CD4-positive, alpha-beta T cell treated with Interferon alpha-2 for 1 hour (primary cell): ENCODE measurements at places on chromosomes 2 and 18.

DNA sequence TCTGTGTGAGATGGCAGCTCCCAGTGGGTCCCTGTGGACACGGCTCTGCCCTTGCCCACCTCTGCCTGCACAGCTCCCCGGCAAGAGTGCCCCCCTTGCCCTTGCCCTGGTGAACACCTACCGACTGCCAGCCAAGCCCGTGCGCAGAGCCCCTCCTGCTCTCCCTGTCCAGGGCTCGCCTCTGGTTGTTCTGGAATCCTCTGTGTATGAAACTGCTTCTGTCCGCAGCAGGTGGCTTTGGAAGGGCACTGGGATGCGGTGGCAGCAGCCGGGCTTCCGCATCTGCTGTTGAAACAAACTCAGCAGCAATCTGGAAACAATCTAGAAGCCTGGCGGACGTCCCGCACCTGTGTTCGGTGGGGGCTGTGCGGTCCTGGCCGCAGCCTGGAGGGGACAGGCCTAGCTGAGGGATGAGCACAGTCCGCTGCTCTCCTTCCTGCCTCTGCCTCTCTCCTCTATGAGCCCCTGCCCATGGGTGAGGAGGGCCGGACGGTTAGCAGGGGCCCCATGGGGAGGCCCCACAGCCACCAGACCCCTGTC lies 34.0 kb upstream of the KLF11 start:
- no peak for DNase-seq

- DNase-seq, result no peak
These were observed 132.1 kb downstream of the NFATC1 start for GRCh38 chr18:79527656-79528315.

GRCh38 chr2:62536873-62537547 lies 31.0 kb upstream of the TMEM17 start:
- no peak for DNase-seq

DNA sequence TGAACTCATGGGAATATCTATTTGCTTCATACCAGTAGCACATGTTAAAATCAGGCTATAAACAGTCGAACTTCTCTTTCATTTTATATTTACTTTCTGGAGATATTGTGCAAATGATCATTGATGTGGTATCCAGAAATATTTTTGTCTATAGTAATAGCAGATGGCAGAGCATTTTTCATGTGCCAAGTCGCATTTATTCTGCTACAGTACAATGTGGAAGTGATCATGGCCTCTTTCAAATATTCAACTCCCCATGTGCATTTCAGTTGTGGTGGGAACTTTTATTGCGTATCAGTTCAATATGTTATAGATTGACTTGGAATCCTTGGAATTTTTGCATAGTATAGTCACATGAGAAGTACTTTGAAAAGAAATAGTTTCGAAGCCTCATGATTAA lies 57.4 kb downstream of the RHBDD1 start:
- no peak for DNase-seq

DNA sequence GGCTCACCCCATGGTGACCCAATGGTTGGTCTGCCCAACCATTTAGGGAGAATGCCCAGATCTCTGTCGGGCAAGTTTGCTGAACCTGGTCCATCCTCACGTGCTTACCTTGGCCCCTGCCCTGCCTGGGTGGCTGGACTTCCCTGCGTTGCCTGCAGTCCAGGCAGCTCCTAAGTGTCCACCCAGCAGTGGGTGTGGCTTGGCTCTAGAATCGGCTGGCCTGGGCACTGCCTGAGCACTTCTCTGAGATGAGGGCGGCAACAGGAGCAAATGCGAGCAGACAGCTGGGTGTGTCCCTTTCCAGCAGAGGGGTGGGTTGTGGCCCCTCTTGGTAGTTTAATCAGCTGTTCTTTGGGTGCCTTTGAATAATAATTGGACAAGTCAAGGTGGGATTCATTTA lies 11.3 kb downstream of the PCARE start:
- no peak for DNase-seq

DNA sequence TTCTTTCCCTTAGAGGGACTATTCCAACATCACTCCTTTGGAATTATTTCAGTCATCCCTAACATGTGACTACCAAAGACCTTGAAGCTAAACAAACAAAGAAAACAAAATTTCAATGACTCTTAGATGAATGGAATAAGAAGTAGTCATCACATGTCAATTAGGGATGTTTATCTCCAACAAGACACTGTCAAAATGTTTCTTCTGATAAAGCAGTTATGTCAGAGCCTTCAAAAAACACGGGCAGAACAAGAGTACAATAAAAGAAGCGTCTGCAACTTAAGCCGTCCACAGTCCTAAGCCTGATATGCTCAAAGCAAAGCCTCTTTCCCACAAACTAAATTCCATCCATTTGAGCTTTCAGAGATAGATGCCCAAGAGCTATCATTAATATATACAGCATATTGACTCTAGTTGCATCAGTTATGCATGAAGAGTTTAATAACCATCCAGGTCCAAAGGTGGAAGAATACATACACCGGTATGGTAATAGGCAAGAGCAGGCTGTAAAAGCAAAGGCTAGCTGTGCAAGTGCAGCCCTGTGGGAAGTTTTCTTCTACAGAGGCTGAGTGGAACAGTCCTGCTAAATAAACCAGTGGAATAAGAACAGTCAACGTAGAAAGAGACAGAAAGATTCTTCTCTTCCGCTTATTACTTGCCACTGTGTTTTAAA lies 98.1 kb downstream of the ICA1L start:
- DNase-seq, result no peak

DNA sequence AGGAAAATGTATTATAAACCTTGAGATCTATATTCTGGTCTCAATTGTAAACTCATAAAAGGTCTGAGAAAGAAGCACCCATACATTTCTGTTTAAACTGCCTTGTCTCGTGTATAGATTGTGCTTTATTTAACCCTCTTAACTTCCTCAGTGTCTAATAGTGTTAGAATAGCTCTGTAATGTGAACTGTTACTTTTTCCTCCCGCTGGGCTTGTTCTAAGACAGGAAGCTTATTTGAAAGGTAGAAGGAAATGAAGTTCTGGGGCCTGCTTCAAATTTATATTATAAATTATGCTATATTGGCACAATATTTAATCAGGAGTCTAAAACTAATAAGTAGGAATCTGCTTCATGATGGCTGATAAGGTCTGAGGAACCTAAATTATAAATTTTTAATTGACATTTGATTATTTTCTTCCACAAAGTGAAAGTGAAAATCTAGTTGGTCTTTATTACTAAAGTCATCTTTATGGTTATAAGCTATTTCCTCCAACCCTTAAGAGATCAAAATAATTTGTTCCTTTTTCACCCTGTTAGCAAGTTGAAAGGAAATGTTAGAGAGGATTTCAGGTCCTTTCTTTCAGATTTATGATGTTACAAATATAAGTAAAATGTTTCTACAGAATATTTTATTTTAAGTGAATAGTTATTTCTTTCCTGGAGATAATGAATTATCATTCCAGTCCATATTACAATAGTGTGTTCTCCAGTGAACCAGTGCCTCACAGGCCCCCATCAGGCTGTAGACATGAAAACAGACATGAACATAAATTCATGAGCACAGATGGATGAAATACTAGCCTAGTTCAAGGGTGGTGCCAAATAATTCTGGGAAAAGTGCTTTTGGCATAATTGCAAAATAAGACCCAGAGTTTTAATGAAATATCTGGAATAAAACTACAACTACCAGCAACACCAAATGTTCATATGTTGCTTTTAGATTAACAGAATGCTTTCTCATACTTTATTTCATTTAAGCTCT lies 7.9 kb downstream of the MFSD6 start:
- peak; percentile 23 for DNase-seq

DNA sequence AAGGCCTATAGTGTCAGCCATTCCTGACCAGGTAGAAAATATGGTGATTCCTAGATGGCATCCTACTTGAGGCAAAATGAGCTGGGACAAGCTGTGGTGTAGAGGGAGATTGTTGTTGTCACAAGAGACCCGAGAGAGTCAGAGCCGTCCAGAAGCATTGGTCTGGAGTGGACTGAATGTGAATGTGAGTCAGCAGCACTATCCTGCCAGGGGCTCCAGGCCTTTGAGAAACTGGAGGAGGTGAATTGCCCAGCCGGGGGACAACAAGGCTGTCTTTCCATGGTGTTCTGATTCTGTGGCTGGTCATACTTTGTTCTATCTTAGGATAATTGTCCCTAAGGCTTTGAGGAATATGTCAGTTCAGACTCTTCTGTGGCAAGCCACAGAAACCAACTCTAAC lies 29.4 kb upstream of the EIF2AK3 start:
- DNase-seq, result no peak

GRCh38 chr18:21632393-21632792 lies 20.3 kb downstream of the SNRPD1 start:
- no peak for DNase-seq

DNA sequence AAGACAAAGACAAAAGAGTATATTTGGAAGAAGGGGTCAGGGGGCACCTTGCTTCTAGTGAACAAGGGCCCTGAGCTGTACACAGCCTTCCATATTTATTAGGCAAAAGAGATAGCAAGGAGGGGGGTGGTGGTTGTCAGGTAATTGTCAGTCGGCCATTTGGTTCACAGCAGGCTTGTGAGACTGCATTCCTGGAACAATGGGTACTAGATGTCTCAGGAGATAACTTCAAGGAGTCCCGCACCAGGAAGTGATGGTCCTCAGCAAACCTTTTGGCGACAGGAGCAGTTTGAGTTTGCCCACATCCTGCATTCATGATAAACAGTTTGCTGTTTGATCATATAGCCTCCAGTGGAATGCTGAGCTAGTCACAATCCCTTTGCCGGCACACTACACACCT lies 376.4 kb upstream of the RAB12 start:
- no peak for DNase-seq

- DNase-seq, result no peak
These were observed 23.9 kb upstream of the CRACDL start for GRCh38 chr2:98959810-98960507.

DNA sequence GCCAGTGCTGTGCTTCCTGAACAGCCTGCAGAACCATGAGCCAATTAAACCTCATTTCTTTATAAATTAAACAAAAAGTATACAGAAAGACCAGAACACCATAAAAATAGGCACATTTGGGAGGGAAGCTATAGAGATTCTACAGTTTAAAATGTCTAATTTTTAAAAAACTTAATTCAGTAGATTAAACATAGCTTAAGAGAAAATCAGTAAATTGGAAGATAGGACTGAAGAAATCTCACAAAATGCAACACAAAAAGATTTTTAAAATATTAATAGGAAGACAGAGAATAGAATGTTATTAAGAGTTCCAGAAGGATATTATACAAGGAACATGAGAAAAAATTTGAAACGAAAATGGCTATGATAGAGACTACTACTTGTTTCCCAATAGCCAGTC lies 90.5 kb upstream of the SPTBN1 start:
- DNase-seq, result no peak

- no peak for DNase-seq
These were observed 120.9 kb upstream of the TTN start for GRCh38 chr2:178928077-178928476.

DNA sequence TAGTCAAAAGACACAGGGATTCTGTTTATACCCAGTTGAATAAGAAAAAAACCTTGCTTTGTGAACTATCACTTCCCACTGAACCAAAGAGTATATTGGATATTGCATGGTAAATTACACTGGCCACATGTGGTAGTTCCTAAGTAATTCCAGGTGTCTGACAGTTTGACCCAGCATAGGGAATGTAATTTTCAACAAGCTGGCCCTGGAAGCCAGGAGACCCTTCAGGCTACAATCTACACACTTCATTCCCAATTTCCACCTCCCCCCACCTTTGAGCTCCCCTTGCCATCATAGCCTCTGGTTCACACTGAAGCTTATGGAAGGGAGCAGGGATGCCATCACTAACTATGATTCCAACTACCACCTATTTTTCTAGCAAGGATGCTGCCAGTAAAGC lies 2.8 kb downstream of the FRZB start:
- no peak for DNase-seq

- DNase-seq, result no peak
These were observed 140.7 kb downstream of the ACOXL start for GRCh38 chr2:110873056-110873502.

DNA sequence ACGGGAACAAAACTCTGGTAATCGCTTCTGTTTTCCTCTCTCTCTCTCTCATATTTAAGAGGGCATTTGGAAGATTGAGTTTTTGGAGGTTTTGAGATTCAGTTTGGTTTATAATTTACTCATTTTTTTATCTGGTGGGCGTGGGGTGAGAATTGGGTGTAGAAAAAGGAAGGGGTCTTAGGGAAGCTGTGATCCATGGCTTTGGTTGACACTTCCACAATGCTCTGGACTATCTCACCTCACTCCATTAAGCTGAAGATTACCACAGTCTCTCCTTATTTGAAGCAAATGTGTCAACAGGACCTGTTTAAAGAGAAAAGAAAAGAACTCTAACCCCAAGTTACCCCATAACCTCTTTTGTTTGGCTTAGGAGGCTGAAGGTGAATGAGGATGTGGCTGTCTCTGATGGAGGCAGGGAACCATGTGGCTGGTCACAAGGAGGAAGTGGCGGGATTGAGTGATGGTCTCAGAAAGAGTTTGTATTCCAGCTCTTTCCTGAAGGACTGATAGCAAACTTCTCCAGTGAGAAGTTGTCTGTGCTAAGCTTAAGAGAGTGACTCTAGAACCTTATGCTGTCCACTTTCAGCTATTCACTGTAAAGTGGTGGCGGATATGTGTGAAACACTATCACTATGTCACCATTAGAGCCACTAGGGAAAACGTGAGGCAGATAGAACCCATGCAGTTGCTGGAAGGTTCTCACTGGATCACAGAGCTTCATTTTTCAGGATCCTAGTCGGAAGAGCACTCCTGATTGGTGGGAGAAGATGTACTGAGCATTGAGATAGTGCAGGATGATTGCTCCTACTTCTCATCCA lies 934 bp downstream of the ZNF804A start:
- no peak for DNase-seq

GRCh38 chr2:108125581-108125980 lies 114.2 kb upstream of the SULT1C3 start:
- DNase-seq, result no peak

GRCh38 chr2:46737577-46737976 lies 178.0 kb downstream of the MCFD2 start:
- DNase-seq, result no peak

GRCh38 chr2:98465456-98466226 lies 21.0 kb downstream of the INPP4A start:
- DNase-seq, result peak; percentile 79

- no peak for DNase-seq
These were observed 519.1 kb downstream of the RNF144A start for GRCh38 chr2:7436096-7436906.

- no peak for DNase-seq
These were observed 742 bp upstream of the SOS1 start for GRCh38 chr2:39121523-39122063.

- DNase-seq, result no peak
These were observed 143.3 kb downstream of the IRS1 start for GRCh38 chr2:226656367-226656766.

DNA sequence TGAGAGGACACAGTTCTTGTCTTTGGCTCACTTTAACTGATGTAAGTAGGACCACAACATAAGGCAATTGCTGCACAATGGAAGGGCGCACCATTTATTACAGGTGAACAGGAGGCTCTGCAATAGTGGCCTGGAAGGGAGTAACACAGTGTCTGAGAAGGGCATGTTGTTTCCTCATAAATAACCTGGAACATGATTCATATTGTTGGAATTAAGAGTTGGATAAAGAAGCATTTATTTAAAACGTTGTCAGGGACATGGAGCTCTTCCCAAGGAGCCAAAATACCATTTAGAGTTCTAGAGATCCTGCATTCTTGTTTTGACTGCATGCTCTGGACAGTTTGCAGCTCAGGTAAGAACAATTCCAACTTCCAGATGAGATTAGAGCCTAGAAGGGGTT lies 110.4 kb downstream of the PLCL1 start:
- DNase-seq, result no peak

- DNase-seq, result no peak
These were observed 5.0 kb upstream of the IL1RN start for GRCh38 chr2:113122364-113122763.
